ENCODE measurements at places on chromosomes 16 and 17.
A peak's percentile ranks its signal among the peaks of the same experiment; 100 is the strongest.

- no peaks in the 10 kb centered on the region for H3K4me1 ChIP-seq
- no peak overlapping the region for H3K27ac ChIP-seq
- H3K27me3 ChIP-seq = no peaks in the 10 kb centered on the region
- DNase-seq = no peak
- H3K4me3 ChIP-seq = no peak overlapping the region
- no peaks in the 10 kb centered on the region for H3K36me3 ChIP-seq
Measured at GRCh38 chr16:64339052-64339770, 782.7 kb downstream of the CDH11 start.

DNA sequence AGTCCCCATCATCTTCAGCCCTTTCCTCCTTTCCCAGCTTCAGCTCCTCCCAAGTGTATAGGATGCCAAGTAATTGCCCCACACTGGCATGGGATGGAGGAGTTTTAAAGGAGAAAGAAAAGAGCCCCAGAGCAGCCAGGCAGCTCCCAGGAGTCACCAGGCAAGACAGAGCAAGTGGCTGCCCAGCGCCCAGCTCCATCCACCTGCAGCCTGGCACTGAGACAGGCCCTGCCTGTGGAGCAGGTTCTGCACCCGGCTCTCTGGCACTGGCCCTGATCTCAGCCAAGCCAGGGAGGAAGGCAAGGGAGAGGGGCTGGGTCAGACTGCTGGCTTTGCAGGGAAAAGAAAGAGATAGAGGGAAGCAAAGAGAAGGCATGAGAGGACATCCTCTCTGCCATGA lies 21.7 kb downstream of the FOXN1 start:
- H3K27me3 ChIP-seq = no peaks in the 10 kb centered on the region
- no peak overlapping the region for H3K4me3 ChIP-seq
- peak overlapping the region; percentile 71 for H3K27ac ChIP-seq
- no peak for DNase-seq

GRCh38 chr16:87601401-87601981 lies 817 bp upstream of the JPH3 start:
- DNase-seq = no peak
- peaks cover 18% of the 10 kb centered on the region for H3K4me1 ChIP-seq
- no peaks in the 10 kb centered on the region for H3K36me3 ChIP-seq
- peak overlapping the region; percentile 29 for H3K4me3 ChIP-seq
- no peak overlapping the region for H3K27ac ChIP-seq

- DNase-seq = no peak
- H3K27me3 ChIP-seq = no peaks in the 10 kb centered on the region
- no peaks in the 10 kb centered on the region for H3K36me3 ChIP-seq
- no peak overlapping the region for H3K27ac ChIP-seq
- H3K4me3 ChIP-seq = no peak overlapping the region
Measured at GRCh38 chr16:59605706-59606105, 871.6 kb upstream of the GOT2 start.

DNA sequence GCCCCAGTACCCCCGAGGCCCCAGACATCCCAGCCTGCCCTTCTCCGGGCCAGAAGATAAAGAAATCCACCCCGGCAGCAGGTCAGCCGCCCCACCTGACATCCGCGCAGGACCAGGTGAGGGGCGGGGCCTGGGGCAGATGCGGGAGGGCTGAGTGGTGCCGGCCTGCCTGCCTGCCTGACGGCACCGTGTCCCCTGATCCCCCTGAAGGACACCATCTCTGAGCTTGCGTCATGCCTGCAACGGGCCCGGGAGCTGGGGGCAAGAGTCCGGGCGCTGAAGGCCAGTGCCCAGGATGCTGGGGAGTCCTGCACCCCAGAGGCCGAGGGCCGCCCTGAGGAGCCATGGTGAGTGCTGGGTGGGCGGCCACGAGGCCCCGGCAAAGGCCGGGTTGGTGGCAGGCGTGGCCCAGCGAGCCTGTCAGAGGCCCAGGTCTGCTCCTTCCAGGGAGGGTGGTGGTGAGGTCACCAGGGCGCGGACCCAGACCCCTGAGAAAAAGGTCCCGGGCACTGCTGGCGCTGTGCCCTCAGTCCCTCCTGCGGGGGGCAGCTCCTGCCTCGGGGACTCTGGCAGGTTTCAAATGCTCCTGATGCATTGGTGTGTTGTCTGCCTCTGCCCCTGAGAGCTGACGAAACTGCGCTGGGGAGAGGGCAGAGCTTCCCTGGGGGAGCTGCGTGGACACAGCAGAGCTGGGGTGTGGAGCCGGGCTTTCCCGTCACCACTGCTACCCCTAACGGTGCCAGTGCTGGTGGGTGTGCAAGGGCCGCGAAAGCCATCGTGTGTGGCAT lies 1.2 kb downstream of the CDT1 start:
- peaks cover 16% of the 10 kb centered on the region for H3K36me3 ChIP-seq
- H3K27me3 ChIP-seq = no peaks in the 10 kb centered on the region
- peak overlapping the region; percentile 68 for H3K4me3 ChIP-seq
- no peak overlapping the region for H3K27ac ChIP-seq
- DNase-seq = no peak

GRCh38 chr17:79909121-79909520 lies 69.9 kb upstream of the CBX4 start:
- H3K4me3 ChIP-seq = no peak overlapping the region
- peaks cover 4% of the 10 kb centered on the region for H3K4me1 ChIP-seq
- H3K36me3 ChIP-seq = no peaks in the 10 kb centered on the region
- H3K27me3 ChIP-seq = peaks cover 19% of the 10 kb centered on the region
- no peak for DNase-seq

GRCh38 chr17:35341411-35341992 lies 31.9 kb downstream of the SLFN11 start:
- H3K27ac ChIP-seq = no peak overlapping the region
- H3K27me3 ChIP-seq = peaks cover 13% of the 10 kb centered on the region
- peaks cover 16% of the 10 kb centered on the region for H3K4me1 ChIP-seq
- no peak for DNase-seq
- no peaks in the 10 kb centered on the region for H3K36me3 ChIP-seq

Data from suprapubic skin (tissue), 4 donors.